ENCODE measurements at places on chromosomes 4 and X.

DNA sequence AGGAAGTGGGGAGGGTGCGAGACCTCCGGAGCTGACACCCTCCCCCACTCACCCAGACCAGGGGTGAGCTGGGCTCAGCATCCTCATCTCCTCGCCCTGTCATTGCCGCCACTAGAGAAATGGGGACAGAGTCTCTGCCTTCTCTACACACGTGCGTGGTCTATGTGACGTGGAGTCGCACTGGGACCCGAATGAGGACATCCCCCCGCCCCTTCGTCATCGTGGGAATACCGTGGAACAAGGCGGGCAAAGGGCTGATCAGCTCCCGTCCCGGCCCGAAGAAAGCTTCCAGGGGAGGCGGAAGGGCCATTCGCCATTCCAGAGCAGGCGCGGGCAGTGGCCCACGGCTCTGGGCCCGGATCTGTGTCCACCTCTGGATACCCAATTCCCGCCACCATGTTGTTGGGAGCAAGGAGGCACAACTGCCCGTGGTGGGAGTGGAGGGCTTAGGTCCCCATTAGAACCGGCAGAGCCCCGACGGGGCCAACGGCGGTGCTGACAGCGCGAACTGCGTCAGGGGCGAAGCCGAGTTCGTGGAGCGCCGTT is 12.0 kb downstream of the HMX1 start:
- no peak for DNase-seq

DNA sequence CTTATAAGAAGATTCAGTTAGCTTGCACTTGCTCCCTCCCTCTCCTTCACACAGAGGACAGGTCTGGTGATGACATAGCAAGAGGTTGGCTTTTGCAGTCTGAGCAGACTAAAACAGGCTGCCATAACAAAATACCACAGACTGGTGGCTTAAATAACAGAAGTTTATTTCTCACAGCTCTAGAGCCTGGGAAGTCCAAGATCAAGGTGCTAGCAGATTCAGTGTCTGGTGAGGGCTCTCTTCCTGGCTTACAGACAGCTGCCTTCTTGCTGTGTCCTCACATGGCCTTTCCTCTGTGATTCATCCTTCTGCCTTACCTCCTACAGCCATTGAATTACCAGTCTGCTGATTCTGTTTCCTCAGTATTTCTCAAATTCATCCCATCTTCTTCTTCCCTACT is 13.1 kb downstream of the RP2 start:
- no peak for DNase-seq

- DNase-seq, result no peak
Measured at GRCh38 chr4:40594261-40595178, 35.1 kb downstream of the RBM47 start.

DNA sequence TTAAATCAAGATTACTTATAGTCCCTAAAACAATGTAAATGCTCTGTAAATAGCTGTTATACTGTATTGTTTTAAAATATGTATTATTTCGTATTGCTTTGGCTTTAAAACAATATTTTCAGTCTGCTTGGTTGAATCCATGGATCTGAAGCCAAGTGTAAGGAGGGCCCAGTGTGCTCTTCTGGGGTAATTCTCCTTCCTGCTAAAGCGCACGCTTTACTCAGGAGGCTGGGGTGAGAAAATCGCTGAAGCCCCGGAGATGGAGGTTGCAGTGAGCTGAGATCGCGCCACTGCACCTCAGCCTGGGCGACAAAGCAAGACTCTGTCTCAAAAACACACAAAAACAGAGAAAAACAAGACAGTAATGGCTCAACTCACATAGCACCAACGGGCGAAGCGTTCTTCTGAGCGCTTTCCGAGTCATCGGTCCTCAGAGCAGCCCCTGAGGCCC is 391 bp upstream of the IDUA start:
- DNase-seq, result no peak

DNA sequence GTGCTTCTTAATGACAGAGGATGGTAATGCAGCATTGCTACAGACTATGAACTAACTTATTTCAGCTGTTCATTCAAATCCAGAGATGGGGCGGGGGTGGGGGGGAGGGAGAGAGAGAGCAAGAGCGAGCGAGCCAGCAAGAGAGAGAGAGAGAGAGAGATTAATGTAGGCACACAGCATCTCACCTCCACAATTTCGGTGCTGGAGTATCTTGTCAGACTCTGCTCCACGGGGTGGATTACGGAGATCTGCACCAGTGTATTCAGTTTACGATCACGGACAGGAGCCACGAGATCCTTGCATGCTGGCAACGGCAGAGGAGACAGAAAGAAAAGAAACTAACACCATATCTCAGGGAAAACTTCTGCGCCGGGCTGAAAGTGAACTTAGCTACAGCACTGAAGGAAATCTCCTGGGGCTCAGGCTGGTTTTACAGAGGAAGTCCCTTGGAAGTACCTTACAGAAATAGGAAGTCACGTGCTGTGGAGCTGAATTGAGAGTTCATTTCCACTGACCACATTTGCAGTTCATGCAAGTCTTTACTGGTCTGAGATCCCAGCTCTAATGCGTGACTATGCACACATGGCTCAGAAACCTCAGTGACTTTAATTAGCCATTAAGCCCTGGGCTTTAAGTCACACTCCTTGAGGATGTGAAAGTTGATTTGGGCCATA is 440.9 kb downstream of the INPP4B start:
- DNase-seq, result peak; percentile 31

- DNase-seq, result no peak
Measured at GRCh38 chr4:82621251-82621650, 59.5 kb upstream of the TMEM150C start.

DNA sequence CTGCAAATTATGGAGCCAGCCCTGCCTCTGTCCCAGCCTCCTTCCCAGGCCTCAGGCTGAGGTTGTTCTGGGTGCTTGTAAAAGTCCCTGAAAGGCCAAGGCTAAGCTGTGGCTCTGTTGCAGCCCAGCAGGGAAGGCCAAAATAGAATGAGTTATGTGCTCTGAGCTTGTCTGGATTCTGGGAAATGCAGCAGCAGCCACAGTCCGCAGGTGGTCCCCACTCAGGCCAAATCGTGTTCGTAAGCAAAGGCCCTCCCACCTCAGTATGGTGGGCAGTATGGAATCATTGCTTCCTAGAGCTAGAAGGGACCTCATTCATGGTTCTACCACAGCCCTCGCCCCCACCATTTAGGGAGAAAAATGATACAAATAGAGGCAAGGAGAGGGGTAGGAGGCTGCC is 4.7 kb upstream of the TCEAL1 start:
- DNase-seq, result no peak

GRCh38 chr4:175905925-175906324 is 93.9 kb upstream of the GPM6A start:
- no peak for DNase-seq

GRCh38 chr4:139779691-139780090 is 114.1 kb downstream of the MGST2 start:
- no peak for DNase-seq

DNA sequence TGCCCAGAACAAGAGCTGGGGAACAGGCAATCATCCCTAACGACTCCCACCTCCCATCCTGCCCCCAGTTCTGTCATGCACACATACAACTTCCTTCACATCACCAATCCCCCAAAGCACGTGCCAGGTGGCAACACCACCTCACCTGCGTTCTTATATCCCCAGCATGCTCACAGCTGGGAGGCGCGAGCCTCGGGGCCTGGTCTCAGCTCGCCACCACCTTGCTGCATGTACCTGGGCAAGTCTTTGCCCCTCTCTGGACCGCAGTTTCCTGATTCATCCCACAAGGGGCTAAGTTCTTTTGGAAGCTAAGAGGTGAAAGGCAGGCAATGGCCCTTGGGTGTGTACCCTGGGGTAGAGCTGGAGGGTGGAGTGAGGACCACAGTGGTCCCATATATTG is 119.2 kb upstream of the PJA1 start:
- no peak for DNase-seq

GRCh38 chr4:950136-951020 is 18.1 kb downstream of the TMEM175 start:
- no peak for DNase-seq

GRCh38 chrX:12610079-12610478 is 181.1 kb upstream of the PRPS2 start:
- DNase-seq, result no peak

DNA sequence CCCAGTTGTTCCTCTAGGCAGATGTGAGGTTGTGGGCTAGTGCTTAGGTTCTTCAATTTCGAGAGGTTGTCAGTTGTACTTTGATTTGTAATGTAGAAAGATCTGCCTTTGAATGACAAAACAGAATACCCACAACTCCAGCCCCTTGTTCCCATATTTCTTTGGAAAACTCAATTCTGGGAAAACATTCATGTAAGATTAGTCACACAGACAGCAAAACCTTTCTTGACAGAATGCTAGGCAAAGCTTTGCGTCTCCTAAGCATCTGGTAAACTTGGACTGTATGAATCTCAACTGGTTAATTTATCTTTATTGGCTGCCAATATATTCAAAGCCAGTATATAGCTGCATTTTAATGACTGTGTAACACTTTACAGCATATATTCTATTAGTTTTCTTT is 34.9 kb downstream of the NOCT start:
- DNase-seq, result peak; percentile 28

GRCh38 chr4:42152507-42153504 is at the start of gene BEND4:
BEND4 (minus strand) TSS chr4:42152655; CDS start chr4:42152143, 512 bp downstream.
- no peak for DNase-seq

DNA sequence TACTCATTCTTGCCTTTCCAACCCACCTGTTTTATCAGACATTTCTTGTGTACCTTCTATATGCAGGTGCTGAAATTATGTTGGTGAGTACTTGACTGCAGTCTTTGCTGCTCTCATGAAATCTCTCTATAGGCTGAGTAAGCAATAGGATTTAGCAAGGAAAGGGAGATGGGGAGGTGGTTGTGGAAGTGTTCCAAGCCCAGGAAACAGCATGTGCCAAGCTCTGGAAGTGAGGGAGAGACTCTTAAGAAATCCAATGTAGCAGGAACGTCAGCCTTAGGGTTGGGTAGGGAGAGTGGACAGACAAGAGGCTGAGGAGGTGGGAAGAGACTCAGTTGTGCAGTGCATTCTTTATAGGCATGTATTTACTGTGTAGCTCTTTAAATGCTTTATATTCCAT is 5.6 kb downstream of the SEPTIN11 start:
- no peak for DNase-seq

DNA sequence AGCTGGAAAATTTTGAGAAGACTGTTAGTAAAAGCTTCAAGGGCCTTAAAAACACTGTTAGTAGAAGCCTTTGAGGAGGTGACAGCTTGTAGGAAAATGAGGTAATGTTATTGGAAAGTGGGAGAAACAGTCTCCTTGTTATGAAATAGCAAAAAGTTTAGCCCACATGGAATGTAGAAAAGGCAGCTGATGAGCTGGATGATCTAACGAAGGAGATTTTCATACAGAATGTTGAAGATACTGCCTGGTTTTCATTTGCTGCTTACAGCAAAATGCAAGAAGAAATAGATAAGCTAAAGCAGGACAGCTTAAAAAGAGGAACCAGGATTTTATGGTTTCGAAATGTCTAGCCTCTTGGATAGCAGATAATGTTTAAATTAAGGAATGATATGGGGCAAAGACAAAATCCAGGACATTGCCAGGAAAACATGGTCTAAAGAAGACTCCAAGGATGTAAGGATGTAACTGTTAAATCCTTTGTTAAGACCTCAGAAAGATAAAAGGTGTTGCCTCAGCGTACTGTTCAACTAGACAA is 10.2 kb upstream of the STBD1 start:
- peak; percentile 67 for DNase-seq

DNA sequence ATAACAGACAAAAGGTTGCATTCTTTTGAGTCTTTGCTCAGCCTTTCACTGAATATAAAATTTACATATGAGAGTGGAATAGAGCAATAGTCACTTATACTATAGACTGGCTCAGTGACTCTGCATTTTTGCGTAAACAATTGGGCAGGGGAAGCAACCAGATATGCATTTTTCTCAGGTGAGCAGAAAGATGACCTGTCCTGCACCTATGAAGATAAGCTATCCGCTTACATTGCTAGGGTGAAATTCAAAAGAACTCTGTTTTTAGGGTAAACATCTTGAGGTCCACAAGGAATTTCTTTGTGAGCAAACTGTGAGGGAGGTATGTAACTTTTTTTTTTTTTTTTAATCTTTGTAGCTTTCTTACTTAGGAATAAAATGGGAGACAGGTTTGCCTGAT is 602.4 kb upstream of the PRKX start:
- DNase-seq, result peak; percentile 41

GRCh38 chrX:54818221-54818620 is 10.7 kb downstream of the MAGED2 start:
- no peak for DNase-seq

DNA sequence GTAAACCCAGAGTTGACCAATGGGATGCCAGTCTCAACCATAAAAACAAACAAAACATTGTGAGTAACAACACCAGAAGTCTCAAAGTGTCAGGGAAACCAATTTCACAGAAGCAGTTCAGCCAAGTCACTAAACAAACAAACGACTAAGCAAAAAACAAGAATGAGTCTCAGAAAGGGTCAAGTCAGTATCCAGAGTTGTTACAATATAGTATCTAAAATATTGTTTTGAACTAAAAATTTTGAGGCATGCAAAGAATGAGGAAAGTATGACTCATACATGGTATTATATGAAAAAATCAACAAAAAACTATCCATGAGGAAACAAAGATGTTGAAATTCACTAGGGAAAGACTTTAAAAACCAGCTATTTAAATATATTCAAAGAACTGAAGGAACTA is 70.6 kb downstream of the AR start:
- DNase-seq, result peak; percentile 1

DNA sequence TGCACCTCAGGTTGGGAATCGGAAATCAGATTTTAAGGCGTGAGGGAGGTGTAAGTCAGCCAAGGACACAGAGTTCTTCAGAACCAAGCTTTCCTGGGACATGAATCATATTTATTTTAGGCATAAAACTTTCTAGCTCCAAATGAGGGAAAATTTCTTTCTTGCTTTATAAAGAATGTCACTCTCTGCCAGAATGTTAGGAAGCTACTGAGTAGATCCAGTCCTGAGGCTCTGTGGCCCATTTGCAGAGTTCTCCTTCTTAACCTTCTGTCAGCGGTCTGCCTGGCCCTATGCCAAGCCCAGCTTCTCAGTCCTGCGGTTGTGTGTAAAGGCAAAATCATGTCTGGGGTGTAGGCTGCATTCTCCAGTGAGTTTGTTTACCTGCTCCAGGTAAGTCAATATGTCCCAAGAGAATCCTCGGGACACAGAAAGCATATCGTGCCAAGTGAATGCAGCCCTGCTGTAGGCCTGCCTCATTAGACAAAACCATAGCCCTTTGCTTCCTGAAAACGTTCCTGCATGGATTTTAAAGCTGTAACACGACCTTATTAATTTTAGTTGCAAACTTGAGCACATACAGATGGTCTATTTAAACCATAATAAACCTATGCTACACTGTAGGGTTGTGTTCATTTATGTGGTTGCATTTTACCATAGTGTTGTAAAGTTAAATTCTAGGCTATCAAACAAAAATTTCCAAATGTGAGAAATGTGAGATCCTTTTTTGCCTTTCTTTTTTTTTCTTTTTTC is 29.2 kb upstream of the CCNI start:
- no peak for DNase-seq

Data from trophoblast cell (in vitro differentiated cells and primary cell).